ENCODE measurements at places on chromosomes 1 and 21.
A peak's percentile ranks its signal among the peaks of the same experiment; 100 is the strongest.

DNA sequence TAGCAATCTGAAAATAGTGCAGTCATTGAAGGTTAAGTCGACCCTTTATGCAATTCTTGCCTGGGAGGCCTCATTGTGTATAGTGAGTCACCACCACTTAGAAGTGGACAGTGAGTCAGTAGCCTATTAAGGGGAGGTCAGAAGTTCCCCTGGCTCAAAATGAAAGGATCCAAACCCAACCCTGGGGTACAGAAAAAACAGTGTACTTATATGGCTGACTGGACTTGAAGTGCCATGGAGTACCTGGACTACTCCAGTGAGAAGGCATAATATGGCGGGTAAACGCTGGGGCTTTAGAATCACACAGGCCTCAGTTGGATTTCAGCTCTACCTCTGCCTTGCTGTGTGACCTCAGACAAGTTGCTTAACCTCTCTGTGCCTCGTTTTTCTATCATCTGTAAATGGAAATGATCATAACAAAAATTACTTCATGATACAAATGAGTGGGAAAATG, 2.2 kb upstream of the BCL9 start:
- DNase-seq: no peak

DNA sequence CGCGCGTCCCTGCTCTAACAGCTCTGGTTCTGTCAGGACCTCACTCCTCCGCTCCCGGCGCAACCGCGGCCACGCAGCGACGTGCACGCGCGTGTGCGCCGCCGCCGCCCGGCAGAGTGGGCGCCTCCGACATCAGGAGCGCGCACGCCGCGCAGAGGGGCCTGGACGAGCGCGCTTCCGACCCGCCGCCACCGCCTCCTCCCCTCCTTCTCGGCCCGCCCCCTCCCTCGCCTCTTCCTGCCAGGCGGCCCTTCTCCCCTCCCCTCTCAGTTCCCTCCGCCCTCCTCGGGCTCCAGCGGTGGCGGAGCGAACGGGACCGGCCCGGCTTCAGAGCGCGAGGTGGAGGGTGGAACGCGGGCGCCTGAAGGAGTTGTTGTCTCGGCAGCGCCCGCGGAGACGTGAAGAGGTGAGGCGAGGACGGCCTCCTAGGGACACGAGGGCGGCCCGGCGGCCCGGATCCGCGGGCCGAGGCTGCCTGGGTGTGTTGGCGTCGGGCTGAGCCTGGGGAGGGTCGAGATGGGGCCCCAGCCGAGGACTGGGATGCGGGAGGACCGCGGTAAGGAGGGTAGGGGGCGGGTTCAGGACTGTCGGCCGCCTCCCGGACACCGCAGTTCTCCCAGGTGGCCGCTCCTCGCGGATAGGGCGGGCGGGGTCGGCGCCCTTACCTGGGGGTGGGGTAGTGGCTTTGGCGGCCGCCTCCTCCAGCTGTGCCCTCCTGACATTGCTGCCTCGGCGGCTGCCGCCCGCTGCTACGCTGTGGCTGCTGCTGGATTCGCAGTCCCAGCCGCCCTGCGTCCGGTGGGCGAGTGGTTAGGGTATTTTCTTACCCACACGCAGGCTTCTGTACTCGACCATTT, at the start of gene RABGAP1L:
TSS of gene RABGAP1L (plus strand) at position 269 of the 857 bp plus-strand sequence.
- peak; percentile 99 for DNase-seq

- no peak for DNase-seq
Observed at GRCh38 chr1:195744256-195744655, 864.0 kb downstream of the KCNT2 start.

DNA sequence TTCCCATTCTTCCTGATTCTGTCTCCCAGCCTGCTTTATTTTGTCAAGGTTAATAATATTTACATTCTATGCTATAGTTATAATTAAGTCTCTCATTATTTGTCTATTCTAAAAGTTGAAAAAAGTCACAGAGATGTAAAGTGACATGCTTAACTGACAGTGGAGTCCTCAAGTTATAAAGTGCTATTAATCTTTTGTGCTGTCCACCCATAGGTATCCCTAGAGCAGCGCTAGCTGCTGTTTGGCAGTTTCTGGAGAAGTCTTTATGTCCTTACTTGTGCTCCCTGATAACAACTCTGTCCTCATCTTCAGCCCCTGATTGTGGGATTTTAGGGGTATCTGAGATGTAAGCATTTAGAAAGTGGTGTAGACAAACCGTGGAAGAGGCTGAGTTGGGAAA, 13.1 kb downstream of the BACH1 start:
- DNase-seq: no peak

GRCh38 chr1:97160818-97161217, 439.2 kb downstream of the PTBP2 start:
- no peak for DNase-seq

GRCh38 chr1:223106856-223107255, 36.2 kb downstream of the TLR5 start:
- no peak for DNase-seq

DNA sequence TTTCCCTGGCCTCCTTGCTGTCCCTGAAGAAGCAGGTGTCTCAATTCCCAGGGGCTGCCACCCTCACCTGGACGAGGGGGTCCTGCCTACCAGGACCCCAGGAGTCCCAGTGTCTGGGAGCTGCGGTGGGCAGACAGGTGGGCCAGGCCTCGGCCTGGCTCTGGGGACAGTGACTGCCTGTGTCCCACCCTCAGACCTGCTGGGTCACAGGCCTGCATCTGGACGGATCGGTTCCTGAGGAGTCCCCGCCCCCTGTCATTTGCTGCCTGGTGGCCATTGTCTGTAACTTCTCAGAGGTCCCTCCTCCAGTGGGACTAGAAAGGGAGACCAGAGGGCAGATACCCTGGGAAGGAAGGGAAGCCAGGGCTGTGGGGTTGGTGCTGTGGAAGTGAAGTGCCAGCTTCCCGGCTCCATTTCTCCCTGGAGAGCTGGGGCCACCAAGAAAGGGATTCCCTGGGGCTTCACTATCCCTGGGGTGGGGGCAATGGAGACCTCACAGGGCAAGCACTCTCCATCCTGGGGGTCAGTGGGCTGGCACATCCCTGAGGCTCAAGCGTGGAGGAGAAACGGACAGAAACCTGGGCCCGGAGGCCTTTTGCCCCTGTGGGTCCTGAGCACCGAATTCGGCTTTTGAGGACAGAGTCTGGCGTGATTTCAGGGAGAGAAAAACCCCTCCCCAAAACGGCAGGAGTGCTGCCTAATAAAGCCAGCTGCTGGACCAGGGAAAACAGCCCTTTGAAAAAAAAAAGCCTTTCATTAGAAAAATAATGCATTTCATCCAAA, 157.3 kb downstream of the PEX14 start:
- DNase-seq: no peak

GRCh38 chr1:60950224-60951063, 131.9 kb upstream of the NFIA start:
- DNase-seq: no peak

- no peak for DNase-seq
Observed at GRCh38 chr1:41954533-41954944, 35.8 kb upstream of the HIVEP3 start.

GRCh38 chr1:91176250-91176649, 154.4 kb upstream of the ZNF644 start:
- no peak for DNase-seq

- DNase-seq: no peak
Observed at GRCh38 chr1:182754543-182755314, 34.8 kb upstream of the NPL start.

- no peak for DNase-seq
Observed at GRCh38 chr1:236395230-236395946, 1.3 kb downstream of the EDARADD start.

DNA sequence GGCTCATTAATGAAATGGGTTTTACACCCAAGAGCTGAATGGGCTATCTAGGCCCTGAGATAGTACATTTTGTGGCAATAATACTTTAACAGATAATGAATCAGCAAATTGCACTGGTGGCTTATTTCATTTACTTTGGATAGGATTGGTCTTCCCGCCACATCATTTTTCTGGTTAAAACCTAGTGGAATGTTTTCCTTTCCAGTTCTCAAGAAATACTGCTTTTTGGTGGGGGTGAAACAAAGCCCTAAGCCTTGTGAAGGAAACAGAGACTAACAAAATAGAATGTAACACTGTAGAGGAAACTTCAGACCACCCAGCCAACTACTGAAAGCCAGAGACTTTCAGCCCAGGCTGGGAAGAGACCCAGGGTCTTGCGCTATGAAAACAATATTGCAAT, 172.2 kb downstream of the HHIPL2 start:
- no peak for DNase-seq

GRCh38 chr1:8284127-8284526, 33.8 kb upstream of the SLC45A1 start:
- DNase-seq: no peak

- DNase-seq: no peak
Observed at GRCh38 chr1:206687915-206688442, 3.3 kb downstream of the MAPKAPK2 start.

DNA sequence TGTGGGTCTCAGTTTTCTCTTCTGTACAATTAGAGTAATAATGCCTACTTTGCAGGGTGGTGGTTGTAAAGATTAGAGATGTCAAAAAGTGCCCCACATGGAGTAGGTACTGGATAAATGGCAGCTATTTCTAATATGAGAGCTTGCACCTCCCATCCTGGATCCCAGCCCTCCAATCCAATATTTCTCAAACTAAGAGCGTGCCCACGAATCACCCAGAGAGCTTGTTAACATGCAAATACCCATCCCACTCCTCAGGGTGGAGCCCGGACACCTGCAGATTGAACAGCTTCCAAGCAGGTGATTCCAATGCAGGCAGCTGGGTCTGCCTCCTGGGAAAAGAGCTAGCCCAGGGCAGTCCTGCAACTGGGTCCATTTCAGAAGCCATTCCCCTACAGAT, 33.0 kb downstream of the LRRN2 start:
- no peak for DNase-seq

- no peak for DNase-seq
Observed at GRCh38 chr1:56654126-56654923, 9.2 kb downstream of the PRKAA2 start.

- no peak for DNase-seq
Observed at GRCh38 chr1:45008516-45008915, 2.6 kb downstream of the HECTD3 start.

- no peak for DNase-seq
Observed at GRCh38 chr21:43193651-43194302, 25.0 kb downstream of the CRYAA start.

GRCh38 chr1:197096137-197096536, 29.1 kb upstream of the F13B start:
- no peak for DNase-seq

GRCh38 chr1:29485096-29485925, 249.0 kb downstream of the PTPRU start:
- no peak for DNase-seq

DNA sequence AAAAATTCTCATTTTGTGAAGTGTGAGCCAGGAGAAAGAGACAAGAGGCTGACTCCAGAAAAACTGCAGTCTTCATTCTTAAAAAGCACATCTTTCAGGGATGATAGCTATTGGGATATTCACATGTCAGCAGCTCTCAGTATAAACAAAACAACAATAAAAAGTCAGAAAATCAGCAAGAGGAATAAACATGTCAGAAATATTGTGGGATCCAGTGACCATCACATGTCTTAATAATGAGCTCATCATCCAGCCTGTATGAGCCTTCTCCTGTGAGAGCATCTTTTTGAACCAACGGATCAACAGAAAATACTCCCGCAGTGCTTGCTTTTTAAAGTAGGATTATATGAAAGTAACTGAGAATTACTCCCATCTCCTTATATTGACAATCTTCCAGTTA, 241.6 kb downstream of the SMYD3 start:
- DNase-seq: no peak

DNA sequence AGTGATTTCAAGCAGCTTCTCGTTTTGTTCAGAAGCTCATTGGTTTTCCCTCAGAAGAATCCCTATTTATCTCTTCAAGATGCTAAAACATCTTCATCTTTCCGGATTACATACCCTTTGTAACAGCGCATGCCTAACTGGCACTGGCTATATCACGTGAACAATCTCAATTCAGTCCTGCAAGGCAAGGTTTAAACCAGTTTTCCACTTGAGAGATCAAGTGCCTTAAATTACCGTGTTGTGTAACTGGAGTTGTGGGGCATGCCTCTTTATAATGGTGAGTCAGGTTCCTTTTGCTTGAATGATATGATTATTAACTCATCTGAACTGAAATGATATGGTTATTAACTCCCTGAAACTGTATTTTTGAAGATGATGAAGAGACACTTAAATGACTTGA, 11.0 kb upstream of the ZFP69B start:
- DNase-seq: no peak

DNA sequence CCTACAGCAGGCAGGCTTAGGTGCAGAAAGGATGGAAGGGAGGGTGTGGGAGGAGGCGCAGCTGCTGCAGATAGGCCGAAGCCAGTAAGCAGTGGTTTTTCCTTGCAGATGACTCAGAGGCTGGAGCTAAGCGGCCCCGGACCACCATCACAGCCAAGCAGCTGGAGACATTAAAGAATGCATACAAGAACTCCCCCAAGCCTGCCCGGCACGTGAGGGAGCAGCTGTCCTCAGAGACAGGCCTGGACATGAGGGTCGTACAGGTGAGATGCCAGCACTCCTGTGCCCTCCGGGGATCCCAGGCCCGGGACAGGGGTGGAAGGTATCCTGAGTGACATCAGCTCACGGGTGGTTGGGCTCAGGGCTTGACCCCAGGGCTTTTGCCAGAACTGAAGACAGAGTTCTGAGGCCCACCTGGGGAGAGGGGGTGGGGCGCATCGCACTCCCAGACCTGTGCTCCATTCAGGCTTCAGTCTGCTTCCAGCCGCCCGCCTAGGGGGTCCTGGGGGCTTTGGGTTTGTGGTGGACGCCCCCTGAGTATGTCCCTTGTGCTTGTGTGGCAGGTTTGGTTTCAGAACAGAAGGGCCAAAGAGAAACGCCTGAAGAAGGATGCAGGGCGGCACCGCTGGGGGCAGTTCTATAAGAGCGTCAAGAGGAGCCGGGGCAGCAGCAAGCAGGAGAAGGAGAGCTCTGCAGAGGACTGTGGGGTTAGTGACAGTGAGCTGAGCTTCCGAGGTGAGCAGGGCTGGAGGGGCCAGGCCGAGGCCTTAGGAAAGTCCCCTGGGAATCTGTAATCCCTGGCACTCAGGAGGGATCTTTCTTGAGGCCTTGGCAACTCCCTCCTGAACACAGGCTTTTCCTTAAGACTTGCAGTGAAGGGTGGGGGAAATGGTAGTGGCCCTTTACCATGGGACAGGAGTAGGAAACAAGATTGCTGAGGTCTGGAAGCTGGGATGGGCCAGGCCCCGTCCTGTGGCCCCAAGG, 41.5 kb downstream of the LHX4 start:
- DNase-seq: no peak

GRCh38 chr1:39683591-39684312, 7.5 kb downstream of the HPCAL4 start:
- DNase-seq: no peak

All from GOT3 (cell line).